ENCODE measurements at places on chromosomes 2 and 18. TPM values are rescaled to one million over a fixed set of nuclear protein-coding genes. Genes with fewer than 3 reads are reported as not detected.

The FEV gene
- not detected for total RNA-seq

The POTEJ gene
- total RNA-seq: not detected

The CCDC68 gene
- 1.3 TPM for total RNA-seq

The C2orf66 gene
- total RNA-seq: 0.13 TPM

The LINC00305 gene
- not detected for total RNA-seq

The BCL11A gene
- 1.2 TPM for total RNA-seq

The CRYGD gene
- not detected for total RNA-seq

The ZSWIM2 gene
- total RNA-seq: under 0.01 TPM

The EFR3B gene
- total RNA-seq: 5.4 TPM

The SERPINB7 gene
- 0.11 TPM for total RNA-seq

The LIPG gene
- 0.32 TPM for total RNA-seq

The DYNC2LI1 gene
- 40.0 TPM for total RNA-seq

Measured in articular chondrocyte of knee joint (primary cell).